ENCODE measurements at places on chromosomes 2 and 18. TPM values are rescaled to one million over a fixed set of nuclear protein-coding genes. Genes with fewer than 3 reads are reported as not detected.

FAM237A gene
- not detected for total RNA-seq

CNTNAP5 gene
- total RNA-seq = not detected

TCF23 gene
- total RNA-seq = not detected

DNA sequence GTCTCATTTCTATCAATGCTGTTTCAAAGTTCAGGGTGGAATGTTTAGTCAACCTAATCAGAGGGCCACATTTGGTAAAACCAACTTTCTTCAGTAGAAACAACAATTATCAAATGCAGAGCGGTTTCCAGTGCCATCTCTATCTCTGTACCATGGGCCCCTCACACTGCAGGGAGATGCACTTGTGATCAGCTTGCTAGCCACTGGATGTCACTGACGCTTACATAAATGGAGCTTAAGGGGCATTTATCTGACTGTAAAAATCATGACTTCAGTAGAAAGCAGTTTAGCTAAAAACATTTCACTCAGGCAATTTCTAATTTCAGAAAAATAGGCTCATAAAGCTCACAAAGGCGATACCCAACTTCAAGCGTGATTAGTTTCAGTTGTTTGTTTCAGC, 678.0 kb downstream of the ZEB2 start:
- no peak overlapping the region for H3K4me3 ChIP-seq
- H3K4me1 ChIP-seq = no peaks in the 10 kb centered on the region
- no peak for DNase-seq
- no peak overlapping the region for H3K27ac ChIP-seq
- H3K36me3 ChIP-seq = no peaks in the 10 kb centered on the region

DNA sequence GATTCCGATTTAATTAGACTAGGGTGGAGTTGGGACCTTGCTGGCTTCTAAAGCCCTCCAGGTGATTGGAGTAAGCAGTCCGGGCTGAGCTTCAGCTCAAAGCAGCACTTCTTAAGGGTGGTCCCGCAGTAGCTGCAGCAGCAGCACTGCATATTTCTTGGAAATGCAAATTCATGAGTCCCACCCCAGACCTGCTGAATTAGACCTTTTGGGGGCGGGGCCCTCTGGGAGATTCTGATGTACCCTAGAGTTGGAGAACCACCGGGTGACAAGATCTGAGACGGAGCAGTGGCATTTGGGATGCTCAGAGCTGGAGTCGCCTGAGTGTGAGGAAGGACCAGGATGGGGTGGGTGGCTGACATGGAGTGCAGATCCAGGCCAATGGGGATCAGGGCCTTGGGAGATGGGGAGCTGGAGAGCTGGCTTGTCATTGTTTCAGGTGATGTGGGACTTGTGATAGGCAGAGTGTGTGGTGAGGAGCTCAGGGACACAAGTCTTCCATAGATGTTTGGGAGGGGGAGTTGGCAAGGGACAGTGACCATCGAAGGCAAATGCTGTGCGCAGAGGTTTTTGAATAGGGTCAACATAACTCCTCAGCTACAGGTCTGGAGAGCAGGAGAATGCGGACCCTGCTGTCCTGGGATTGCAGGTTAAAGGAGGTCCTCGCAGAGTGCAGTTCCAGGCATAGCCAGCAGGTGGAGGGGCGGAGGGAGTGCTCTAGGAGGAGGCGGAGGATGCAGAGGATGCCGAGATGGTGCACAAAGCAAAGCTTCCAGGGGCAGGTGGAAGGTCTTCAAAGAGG, 130.9 kb upstream of the RAB12 start:
- H3K4me1 ChIP-seq = no peaks in the 10 kb centered on the region
- no peak overlapping the region for H3K27ac ChIP-seq
- no peak overlapping the region for H3K4me3 ChIP-seq
- no peaks in the 10 kb centered on the region for H3K36me3 ChIP-seq
- peaks cover 4% of the 10 kb centered on the region for H3K27me3 ChIP-seq
- no peak for DNase-seq

DNA sequence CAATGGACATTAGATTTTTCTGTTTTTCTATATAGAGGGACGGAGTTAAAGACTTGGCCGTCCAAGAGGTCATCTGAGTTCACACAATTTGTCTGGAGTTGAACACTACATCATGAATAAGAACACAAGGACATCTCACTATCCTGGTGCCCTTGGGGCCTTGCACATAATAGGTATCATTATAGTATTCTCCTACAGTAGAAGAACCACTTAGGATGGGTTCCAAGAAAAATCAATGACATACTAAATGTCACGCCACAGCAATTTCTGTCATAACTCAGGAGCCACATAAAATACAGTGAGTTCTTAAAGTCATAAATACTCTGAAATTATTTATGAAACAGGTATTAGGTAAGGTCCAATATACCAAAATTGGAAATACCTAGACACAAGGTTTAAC, 154.4 kb downstream of the NCKAP5 start:
- H3K36me3 ChIP-seq = no peaks in the 10 kb centered on the region
- no peak overlapping the region for H3K27ac ChIP-seq
- H3K4me3 ChIP-seq = no peak overlapping the region
- no peaks in the 10 kb centered on the region for H3K27me3 ChIP-seq
- DNase-seq = no peak

GRCh38 chr2:118050974-118051373, 37.1 kb upstream of the CCDC93 start:
- H3K4me3 ChIP-seq = no peak overlapping the region
- DNase-seq = no peak
- peaks cover 15% of the 10 kb centered on the region for H3K27me3 ChIP-seq

DNA sequence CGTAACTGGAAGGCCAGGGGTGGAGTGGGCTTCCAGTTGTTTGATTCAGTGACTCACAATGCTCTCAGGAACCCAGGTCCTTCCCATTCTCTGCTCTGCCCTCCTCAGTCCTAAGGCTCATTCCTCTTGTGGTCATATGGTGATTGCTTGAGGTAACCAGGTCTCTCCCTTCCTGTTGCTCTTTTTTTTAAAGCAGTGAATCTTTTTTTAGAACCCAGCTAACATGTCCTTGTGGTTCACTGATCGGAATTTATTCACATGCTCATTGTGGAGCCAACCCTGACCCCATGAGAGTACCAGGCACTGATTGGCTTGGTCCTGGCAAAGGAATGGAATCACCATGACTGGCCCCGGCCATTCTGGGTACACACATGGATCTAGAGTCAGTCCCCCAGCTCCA, 7.4 kb downstream of the THNSL2 start:
- no peaks in the 10 kb centered on the region for H3K4me1 ChIP-seq
- H3K27ac ChIP-seq = no peak overlapping the region
- no peaks in the 10 kb centered on the region for H3K27me3 ChIP-seq
- no peak overlapping the region for H3K4me3 ChIP-seq

GRCh38 chr18:33923980-33924379, 300.7 kb downstream of the NOL4 start:
- no peak overlapping the region for H3K27ac ChIP-seq
- DNase-seq = no peak
- no peaks in the 10 kb centered on the region for H3K36me3 ChIP-seq
- no peaks in the 10 kb centered on the region for H3K27me3 ChIP-seq

GRCh38 chr2:78011251-78011650, 489.1 kb upstream of the LRRTM4 start:
- H3K4me3 ChIP-seq = no peak overlapping the region
- no peaks in the 10 kb centered on the region for H3K27me3 ChIP-seq
- H3K27ac ChIP-seq = no peak overlapping the region

GRCh38 chr2:58851598-58851997, 610.5 kb upstream of the FANCL start:
- H3K27me3 ChIP-seq = no peaks in the 10 kb centered on the region
- no peak for DNase-seq
- H3K4me1 ChIP-seq = no peaks in the 10 kb centered on the region
- no peaks in the 10 kb centered on the region for H3K36me3 ChIP-seq

DNA sequence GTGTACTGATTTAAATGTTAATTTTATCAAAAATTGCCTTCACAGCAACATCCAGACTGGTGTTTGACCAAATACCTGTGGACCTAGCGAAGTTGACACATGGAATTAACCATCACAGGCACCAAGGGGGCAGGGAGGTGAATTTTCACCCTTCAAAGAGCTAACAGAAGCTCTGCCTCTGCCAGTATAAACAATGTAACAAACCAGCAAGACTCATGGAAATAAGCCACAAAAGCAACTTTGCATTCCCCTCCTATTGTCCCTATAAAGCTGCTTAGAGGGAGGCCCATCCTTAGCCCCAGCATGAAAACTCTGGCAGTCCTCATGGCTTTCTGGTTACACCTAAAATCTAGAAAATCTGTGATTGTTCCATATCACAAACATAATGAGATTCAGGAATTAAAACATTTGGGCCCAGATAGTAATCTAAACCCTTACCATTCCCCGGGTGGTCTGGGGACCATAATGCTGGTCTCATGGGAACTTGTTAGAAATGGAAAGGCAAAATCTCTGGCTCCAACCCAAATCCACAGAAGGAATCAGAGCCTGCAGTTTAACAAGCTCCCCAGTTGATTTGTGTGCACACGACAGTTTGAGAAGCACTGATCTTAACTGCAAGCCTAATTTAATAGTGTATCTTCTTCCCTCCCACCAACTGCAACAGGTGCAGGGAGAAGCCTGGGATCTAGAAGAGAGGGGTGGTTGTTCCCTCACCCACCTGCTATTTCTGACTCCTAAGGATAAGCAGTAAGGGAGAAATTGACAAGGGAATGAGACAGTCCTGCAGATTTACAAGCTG, 23.1 kb downstream of the SERPINB11 start:
- no peak for DNase-seq
- H3K4me3 ChIP-seq = no peak overlapping the region
- no peaks in the 10 kb centered on the region for H3K4me1 ChIP-seq
- H3K36me3 ChIP-seq = no peaks in the 10 kb centered on the region
- H3K27me3 ChIP-seq = no peaks in the 10 kb centered on the region

DNA sequence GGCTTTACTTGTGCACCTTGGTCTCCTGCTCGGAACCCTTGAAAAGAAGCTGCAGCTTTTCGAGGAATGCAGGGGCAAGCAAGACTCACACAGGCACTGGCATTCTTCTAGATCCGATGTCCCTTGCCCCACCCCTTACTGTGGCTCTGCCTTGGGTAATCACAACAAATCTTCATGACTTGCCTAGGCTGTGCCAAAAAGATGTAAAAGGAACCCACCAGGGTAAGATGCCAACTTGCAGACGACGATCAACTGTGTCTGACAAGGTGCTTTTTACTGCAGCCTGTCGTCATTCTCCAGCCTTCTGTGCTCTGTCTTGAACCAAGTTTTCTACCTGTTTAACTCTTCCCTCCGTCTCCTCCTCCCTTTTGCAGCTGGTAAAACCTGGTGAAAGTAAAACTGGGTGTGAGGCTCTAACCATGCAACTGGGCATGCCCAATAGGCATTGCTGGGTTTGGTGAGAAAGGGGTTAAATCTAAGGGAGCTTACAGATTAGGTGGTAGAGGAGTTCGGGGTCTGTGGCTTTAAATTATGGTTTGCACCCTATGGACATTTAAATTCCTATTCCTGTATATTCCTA, 909 bp upstream of the NRXN1 start:
- H3K4me3 ChIP-seq = no peak overlapping the region
- peaks cover 23% of the 10 kb centered on the region for H3K27me3 ChIP-seq

- no peak overlapping the region for H3K4me3 ChIP-seq
- H3K27me3 ChIP-seq = no peaks in the 10 kb centered on the region
- H3K27ac ChIP-seq = no peak overlapping the region
- DNase-seq = no peak
- peaks cover 39% of the 10 kb centered on the region for H3K36me3 ChIP-seq
- H3K4me1 ChIP-seq = peaks cover 19% of the 10 kb centered on the region
Measured at GRCh38 chr2:127520424-127520823, 5.9 kb downstream of the IWS1 start.

DNA sequence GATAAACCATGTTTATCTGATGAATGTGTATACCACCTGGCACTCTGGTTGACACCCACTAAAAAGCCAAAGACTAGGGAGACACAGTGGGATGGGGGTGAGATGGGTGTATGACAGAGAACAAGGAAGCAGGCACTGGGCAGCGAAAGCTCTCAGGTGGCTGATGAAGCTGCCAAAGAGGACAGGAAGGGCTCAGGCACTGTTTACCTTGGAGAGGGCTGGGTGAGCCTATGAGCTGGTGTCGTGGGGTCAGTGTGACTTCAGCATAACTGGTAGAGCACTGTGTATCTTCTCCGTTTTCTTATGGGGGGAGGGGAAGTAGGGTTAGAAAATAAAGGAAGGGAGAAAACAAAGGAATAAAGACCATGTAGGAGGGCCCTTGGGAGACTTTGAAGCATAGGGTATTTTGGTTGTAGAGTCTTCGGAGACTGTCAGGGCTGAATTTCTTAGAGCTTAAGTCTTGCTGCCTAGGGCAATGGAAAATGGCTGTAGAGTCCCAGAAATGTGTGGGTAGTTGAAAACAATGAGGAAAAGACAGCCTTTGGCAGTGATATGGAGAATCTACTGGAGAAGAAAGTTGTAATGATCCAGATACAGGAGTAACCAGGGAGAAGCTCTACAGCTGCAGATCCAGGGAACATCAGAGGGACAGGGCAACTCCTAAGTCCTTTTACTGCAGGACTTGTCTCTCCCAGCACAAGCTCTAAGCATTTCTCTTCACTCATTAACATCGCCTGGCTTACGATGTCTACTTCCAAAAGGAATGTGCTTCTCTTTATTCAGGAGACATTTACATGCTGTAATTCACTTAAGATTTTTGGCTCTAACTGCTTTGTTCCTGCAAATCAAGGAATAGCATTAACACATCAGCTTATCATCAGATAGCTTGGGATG, 120.0 kb downstream of the AQP4 start:
- H3K36me3 ChIP-seq = no peaks in the 10 kb centered on the region
- no peak for DNase-seq
